Central memory CD4-positive, alpha-beta T cell (primary cell): ENCODE measurements at places on chromosomes 7 and 10.
A peak's percentile ranks its signal among the peaks of the same experiment; 100 is the strongest.

DNA sequence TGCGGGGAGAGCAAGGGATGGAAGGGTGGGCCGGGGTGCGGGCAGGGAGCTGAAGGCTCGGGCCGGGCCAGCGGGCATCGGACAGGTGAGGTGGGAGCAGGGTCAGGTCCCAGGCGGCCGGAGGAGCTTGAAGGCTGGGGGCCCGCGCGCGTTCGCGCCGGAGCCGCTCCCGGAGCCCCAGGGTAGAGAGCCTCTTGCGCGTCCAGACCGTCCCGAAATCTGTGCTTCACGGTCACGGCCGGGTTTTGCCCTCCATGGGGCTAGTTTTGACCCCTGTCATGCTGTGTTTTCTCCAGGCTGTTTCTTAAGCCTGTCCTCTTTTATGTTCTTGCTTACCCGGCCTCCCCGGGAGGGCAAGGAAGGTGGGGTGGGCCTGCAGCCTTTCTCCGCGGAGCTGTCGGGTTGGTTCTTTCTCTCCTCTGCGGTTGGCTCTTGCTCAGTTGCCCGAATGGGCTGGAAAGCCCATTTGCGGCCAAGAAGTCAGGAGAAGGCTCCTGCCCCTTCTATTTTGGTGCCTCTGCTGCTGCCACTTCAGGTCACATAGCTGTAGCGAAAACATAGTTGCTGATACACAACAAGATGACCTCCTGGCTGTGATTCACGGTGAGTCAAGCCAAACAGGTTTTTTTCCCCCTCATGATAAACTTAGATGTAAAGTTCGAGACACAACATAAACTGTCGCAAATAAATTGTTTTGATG is 650 bp downstream of the UBE2D1 start:
- DNase-seq, result peak; percentile 3

- DNase-seq, result no peak
These were observed 19.5 kb downstream of the LMOD2 start for GRCh38 chr7:123675181-123675473.

- DNase-seq, result no peak
These were observed 120.9 kb upstream of the NAMPT start for GRCh38 chr7:106405697-106406141.

DNA sequence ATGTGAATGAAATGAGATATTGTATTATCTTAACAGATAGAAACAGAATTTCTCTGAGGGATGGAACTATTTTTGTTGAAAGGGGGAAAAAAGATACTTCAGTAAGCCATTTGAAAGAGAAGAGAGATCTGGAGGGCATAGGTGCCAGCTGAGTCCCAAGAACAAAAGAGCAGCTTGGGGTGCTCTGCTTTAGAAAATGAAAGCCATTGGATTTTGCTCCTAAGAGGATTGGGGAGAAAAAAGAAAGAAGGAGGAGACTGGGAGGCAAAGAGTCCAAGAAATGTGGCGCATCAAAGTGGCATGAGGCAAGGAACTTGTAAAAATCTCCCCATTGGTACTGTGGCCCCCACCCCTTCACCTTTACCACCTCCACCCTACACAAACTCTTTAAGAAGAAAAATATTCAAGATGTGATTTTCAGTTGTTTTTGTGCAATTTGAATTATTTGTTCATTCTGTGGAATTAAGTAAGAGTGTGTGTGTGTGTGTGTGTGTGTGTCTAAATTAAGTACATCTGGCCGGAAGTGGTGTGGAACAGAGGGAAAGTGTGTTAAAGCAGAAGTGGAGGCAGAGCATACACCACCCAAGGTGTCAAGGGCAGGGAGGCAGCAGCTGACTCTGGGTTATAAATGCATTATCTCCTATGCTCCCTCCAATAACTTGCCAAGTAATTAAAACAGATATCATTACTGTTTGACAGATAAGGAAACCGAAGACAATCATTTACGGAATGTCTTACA is 9.9 kb upstream of the GNAI1 start:
- no peak for DNase-seq

- no peak for DNase-seq
These were observed 579.0 kb upstream of the DPP6 start for GRCh38 chr7:153473185-153473584.

DNA sequence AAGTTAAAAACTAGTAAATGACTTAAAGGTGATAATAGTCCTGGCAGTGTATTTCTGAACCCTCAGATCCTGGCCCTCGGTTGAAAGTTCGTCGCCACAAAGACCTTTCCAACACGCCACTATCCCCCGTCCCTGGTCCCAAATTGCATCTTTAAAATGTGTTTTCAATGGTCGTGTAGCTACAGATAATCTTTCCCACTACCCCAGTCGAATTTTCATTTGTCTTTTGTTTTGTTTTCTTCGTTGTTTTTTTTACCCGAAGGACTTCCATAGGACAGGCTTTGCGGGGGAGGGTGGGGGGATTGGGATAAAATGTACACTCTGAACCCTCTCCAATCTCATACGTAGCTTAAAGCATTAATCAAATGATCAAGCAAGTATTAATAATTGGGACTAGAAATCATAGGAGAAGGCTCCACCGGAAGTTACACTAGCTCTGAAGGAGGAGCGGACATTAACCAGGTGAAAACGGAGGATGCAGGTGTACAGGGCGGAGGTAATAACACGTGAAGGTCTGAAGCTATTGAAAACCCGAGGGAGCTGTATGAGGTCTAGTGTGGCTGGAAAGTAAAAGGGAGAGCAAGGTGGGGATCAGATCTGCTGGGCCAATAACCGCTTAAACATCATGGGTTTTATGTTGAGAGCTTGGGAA is 32.8 kb upstream of the PHF14 start:
- DNase-seq, result peak; percentile 33

GRCh38 chr10:80186364-80187012 is 18.8 kb downstream of the ANXA11 start:
- no peak for DNase-seq

- no peak for DNase-seq
These were observed 7.8 kb downstream of the FOXL3 start for GRCh38 chr7:297611-298374.

DNA sequence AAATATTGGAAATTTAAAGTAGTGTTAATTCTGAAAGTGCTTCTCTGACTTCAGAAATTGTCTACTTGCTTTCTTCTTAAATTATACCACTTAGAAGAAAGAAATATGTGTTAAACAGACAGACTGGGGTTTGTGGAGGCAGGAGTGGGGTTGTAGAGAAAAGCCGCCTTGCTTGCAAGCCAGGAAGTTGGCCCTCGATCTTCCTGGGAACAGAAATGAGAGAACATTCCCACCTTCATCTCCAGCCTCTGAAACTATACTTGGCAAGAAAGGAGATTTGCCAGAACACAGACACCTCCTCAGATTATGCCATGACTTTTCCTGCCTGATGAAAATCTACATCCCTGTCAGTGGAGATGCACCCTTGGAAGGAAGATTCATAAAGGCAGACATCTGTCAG is 171.2 kb upstream of the CHRM2 start:
- DNase-seq, result no peak

GRCh38 chr7:27098578-27099451 is 3.0 kb upstream of the HOXA1 start:
- no peak for DNase-seq

GRCh38 chr10:68301301-68301700 is 30.6 kb upstream of the HNRNPH3 start:
- no peak for DNase-seq

- DNase-seq, result no peak
These were observed 20.1 kb upstream of the COL13A1 start for GRCh38 chr10:69781576-69781975.

DNA sequence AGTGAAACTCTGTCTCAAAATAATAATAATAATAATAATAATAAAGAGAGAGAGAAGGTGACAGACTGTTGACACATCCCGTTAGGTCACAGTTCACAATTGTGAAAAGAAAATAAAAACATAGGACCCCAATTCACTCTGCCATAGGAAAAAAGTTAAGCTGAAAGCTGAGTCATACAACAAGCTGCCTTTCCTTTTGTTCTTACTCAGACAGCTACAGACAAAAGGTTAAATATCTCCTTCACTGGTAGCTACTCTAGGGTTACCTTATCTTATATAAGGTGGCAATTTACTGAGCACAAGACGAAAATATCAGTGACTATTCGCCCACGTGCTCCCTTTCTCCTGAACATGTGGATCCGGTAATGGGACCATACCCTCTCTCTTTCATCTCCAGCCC is 17.5 kb downstream of the TUBAL3 start:
- DNase-seq, result no peak

DNA sequence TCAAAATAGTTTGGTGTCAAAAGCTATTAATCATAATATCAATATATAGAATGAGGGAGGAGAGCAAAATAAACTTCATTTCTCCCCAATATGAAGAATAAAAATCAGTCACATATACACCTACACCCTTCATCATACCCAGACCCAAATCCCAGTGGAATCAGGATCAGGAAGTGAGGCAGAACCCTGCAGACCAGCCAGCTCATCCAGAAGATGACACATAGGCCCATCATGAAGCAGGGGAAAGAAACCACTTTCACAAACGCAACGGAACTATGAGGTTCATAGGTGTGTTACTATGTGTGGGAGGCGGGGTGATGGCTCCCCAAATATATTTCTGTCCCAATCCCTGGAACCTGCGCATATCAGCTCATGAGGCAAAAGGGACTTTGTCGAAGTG is 89.0 kb downstream of the RSU1 start:
- no peak for DNase-seq

GRCh38 chr10:23338155-23338828 is 6.3 kb downstream of the C10orf67 start:
- DNase-seq, result no peak

- DNase-seq, result no peak
These were observed 36.4 kb downstream of the RABGEF1 start for GRCh38 chr7:66776800-66777442.

GRCh38 chr10:67549390-67549789 is 146.6 kb downstream of the CTNNA3 start:
- DNase-seq, result no peak

GRCh38 chr10:15267496-15267895 is 99.0 kb upstream of the NMT2 start:
- no peak for DNase-seq

DNA sequence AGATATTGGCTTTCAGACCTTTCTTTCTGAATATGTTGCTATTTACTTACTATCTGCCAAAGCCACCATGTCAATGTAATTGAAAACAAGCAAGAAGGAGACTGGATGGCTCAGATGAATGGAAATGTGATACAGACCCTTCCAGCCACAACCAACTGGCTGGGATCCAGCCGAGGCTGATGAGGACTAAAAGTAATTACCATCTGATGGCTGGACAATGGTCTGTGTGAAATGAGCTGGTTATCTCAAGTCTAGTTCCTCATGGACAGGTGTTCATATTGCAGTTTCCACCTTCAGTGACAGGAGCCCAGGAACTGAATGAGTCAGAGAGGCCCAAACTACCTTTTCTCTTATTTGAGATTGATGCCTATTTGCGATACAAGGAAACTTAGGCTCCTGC is 267.5 kb downstream of the GATA3 start:
- no peak for DNase-seq

DNA sequence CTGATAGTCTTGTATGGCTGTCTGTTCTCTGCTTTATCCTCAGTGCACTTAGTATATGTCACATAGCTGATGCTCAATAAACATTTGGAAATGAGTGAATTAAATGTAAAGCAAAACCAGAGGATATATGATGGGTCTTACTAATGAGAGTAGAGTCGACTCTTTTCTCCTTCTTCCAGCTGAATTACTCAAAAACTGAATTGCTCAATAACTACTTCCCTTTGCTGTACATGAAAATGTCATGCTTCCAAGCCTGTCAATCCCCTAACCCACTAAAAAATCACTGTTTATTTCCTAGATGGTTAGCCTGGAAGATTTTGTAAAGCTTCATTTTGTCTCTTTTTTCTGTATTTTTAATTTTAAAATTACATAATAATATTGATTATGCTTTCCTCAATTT is 88.0 kb downstream of the OR13A1 start:
- DNase-seq, result no peak

DNA sequence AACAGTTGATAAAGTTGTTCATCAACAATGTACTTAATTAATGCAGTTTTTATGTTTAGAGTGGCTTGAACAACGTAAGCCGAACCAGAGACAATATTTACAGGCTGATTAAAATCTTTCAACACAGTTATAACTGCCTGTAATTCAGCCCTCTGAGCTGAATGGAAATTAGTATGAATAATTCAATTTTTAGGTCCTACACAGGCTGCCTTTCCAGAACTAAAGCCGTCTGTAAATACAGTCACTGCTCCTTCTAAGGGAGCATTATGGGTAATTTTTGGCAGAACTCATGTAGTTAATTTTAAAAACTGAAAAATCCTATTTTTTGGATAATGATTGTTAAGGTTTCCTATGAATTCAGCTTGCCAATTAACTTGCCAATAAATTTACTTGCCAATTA is 2.6 kb upstream of the GIMAP4 start:
- no peak for DNase-seq
